ENCODE measurements at places on chromosomes 11 and 22.

DNA sequence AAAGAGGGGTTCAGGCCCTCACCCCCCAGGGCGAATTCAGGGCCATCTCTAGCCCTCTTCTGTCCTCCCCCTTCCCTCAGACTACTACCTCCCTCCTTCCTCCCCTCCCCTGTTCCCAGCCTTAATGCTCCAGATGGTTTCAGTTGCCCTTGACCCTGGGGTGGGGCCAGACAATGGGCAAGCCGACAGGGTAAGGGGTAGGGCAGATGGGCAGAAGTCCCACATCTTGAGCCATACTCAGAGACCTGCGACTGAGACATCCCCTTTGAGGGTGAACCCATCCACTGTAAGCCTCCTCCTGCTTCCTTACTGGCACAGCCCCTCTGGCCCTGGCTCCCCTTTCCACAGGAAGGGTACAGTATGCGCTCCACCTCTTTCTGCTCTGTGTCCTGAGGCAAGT lies 1.9 kb downstream of the RHBDD3 start:
- DNase-seq, result peak; percentile 35

DNA sequence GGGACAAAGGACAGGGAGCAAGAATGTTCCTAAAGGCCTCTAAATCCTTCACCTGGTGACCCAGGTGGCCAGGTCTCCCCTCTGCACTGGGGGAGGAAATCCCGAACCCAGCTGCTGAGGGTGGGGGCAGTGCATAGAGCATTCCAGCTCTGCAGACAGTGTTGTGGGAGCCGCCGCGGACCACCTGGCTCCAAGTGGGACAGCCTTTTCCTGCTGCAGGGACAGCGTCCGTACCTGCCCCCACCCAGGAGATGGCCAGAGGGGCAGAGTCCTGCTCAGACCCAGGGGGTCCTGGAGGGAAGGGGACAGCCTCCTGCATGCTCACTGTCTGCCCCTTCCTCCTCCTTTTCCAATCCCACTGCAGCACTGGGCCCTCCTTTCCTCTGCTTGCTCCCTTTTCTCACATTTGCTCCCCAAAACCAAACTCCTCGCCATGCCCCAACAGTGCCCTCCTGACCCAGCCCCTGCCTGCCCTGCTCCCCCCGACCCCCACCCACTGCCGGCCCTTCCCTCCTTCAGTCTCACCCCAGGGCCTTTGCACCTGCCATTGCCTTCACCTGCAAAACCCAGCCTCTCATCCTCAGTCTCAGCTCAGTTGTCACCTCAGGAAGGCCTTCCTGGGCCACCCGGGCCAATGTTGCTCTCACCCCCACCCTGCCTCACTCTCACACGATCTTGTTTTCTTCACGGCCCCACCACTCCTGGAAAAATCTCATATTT lies 12.8 kb downstream of the PNPLA5 start:
- peak; percentile 59 for DNase-seq

DNA sequence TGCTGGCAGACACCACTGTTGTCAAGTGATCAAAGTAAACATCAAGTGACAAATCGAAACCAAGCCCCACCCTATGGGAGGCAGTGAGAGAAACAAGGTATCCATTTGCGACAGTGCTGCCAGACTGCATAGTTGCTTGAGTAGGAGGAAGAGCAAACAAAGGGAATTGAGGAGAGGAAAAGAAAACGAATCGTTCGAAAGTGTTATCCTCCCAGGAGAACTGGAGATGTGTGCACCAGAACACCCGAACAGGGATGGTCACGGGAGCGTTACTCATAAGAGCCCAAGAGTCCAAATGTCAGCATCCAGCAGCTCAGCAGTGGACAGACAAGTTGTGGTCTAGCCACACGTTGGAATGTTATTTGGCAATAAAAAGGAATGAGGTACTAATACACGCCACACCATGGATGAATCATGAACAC lies 58.4 kb upstream of the NUP50 start:
- DNase-seq, result no peak

DNA sequence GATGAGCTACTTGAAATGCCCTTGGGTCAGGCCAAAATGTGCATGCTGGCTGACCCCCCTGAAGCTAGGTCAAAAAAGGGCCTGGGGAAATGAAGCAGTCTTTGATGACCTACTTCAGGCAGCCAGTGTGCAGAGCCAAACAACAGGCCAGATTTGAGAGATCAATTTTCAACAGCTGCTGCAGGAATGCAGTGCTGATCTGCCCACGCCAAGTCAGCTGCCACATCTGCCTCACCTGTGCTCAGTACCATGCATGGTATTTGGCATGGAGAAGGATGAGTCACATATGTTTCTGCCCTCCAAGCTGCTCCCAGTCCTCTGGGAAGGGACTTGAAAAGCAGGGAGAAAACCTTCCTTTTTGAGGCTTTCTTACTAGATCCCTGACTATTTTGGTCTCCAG lies 35.8 kb downstream of the MTNR1B start:
- no peak for DNase-seq

DNA sequence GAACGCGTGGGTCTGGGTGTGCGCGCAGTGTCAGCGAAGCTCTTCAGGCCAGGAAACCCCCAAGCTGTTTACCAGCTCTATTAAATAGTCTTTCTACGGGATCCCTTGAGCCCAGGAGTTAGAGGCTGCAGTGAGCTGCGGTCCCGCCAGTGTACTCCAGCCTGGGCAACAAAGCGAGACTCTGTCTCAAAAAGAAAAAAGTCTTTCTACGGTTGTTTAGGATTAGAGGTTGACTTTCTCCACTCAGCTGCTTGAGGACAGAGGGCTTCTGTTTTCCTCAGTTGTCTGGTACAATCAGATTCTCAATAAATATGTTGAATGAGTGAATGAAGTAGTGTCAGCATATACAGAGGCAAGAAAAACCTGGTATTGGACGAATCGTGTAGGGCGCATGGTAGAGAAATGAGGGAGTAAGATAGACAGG lies 619 bp downstream of the SART1 start:
- DNase-seq, result no peak

- no peak for DNase-seq
Observed at GRCh38 chr11:64924910-64925284, 408 bp downstream of the PPP2R5B start.

All from mesenteric fat pad (tissue), 1 donor.